ENCODE measurements at places on chromosomes 5 and 9.

DNA sequence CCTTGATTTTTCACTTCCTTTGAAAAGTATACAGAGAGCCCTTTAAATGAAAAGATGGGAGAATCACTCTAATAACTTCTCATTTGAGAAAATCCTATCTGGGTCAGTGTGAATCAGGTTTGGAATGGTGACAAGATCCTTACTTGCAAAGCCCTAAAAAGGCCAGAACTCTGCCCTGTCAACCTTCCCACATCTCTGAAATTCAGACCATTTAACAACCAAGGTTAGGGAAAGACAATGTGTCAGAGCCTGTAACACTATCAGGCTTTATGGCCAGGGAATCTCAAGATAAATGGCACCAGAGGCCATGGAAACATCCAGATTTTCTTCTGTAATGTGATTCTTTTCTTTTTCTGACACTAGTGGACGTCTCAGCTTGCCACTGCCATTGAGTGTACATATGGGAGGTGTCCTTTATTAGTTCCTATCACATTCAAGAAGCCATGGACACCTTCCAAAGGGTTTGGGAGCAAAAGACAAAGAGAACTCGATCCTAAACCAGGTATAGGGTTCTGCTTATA lies 165.7 kb upstream of the GPR151 start:
- no peak for DNase-seq

DNA sequence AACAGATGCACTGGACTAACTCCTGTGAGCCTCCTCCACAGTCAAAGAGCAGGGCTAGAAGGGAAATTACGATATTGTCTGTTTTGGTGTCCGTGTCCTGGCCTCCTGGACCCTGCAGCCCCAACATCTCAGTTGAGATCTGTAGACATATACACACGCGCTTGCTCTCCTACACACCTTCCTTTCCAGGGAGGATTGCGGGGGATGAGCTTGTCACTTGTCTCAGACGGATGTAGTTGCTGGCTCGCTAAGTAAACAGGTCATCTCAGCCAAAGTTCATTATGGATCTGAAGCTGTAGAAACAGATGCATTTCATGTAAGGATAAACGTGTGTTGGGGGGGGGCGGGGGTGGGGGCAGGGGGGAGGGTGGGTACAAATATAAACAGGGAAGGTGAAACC lies 549.3 kb downstream of the CCDC171 start:
- no peak for DNase-seq

DNA sequence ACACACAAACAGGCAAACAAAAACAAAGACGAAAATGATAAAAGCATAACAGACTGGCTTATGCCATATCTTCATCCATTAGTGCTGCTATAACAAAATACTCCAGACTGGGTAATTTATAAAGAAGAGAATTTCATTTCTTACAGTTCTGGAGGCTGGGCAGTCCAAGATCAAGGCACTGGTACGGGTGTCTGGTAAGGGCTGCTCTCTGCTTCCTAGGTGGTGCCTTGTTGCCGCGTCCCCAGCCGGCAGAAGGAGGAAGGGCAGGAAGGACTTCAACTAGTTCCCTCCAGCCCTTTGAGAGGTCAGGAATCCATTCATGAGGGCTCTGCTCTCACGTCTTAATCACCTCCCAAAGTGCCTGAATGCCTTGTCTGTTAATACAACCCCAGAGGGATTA lies 122.6 kb downstream of the BOD1 start:
- DNase-seq = no peak

- no peak for DNase-seq
Observed at GRCh38 chr9:81513059-81513458, 176.3 kb downstream of the TLE1 start.

DNA sequence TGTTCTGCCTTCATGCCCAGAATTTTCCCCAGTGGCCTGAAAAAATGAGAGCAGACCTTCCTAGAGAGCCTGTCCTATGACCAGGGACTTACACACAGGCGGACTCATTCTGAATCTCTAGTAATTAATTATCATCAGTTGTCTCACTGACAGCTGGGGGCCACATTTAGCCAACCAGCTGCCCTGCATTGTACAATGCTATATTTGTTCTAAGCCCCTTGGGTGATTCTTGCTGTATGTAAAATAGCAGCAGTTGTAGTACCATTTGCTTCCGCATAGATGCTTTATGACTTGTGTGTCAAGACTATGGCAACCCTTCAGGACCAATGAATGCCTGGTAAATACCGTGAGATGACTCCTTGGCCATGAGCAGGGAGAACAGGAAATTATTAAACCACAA lies 415.4 kb upstream of the SEMA6A start:
- DNase-seq = no peak

- no peak for DNase-seq
Observed at GRCh38 chr5:148653291-148653835, 964 bp downstream of the HTR4 start.

- no peak for DNase-seq
Observed at GRCh38 chr9:113973226-113973625, 97.1 kb downstream of the ZNF618 start.

Measured in activated CD4-positive, alpha-beta T cell treated with anti-CD3 and anti-CD28 coated beads, Interleukin-2, Interleukin-4, amounts not matched to agents 100 ng/mL and 50 ng/mL, durations not matched to agents 16 hours and 8 hours (primary cell).